ENCODE measurements at places on chromosomes 4 and X.

DNA sequence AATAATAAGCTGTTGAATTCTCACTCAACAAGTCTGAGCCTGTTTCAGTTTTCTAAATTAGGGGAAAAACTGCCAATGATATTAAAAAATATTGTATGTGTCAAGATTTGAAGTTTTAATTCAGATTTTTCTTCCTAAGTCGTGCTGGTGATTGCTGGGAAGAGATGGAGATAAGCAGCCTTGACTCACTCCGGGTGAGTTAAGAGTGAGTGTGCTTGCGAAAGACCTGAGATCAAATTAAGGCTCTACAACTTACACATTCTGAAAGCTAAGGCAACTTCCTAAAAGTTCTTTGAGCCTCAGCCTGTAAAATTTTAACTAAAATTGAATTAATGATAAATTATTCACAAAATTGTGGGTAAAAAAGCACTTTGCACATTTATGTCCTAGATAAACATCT lies 1441.2 kb downstream of the PCDH7 start:
- DNase-seq, result no peak

DNA sequence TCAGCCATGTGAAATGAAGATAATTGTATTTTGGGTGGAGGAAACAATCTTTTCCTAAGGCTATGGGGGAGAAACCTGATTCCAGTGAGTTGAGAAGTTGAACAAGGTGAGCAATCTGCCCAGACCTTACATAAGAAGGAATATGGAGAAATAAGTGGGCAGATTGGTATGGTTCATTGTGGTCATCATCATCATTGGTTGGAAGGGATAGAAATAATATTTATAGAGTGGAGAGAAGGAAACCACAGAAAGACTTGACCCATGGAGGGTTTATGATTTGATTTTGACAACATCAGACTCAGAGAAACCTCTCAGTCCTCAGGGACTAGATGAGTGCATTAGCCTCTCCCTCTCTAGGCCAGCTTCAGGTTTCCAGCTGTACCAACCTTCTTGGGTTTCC lies 177.9 kb upstream of the NEIL3 start:
- DNase-seq, result no peak

DNA sequence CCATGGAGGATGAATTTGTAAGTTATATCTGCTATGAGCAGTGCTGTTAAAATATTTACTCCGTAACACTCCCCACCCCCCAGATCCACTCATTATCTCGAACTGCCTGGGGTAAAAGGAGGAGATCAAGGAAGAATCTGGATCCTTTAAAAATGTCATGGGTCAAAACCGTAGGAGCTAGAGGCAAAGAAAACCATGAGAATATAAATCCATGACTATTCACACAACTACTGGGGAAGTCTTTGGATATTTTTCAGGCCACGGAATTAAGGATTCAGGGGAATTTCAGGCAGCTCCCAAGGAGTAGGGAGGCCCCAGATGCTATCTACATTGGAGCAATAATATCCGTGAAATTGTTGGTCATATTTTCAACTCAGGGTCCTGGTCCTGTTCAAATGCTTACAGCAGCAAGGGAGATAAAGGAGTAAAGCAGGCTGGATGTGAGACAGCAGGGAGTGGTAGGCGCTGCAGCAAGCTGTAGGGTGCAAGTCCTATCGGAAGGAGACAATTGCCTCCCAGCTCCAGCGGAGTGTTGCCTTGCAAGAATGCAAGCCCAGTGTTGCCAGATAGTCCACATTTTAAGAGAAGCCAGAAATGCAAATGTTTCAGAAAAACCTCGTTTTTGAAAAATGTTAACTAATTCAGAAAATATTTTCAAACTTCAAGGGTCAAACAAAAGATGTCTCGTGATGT lies 116.2 kb upstream of the KIT start:
- no peak for DNase-seq

DNA sequence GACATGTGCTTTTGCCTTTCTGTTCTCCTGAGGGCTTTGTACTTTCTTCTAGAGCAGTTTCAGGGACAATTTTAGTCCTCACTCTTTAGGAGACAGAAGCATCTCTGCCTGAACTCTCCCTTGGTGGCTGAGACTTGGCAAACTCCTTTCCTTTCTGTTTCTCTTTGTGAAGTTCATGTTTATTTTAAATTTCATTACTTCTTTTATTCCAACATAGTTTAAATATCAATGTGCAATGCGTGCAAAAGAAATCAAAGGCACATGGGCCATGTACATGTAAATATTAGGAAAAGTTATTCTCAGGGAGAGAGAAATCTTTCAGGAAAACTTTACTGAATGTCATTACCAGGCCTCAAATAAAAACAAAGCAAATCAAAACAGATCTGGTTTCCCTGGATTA lies 177.6 kb downstream of the RNF150 start:
- no peak for DNase-seq

- DNase-seq, result no peak
Observed at GRCh38 chrX:19569121-19569805, 54.0 kb upstream of the MAP3K15 start.

DNA sequence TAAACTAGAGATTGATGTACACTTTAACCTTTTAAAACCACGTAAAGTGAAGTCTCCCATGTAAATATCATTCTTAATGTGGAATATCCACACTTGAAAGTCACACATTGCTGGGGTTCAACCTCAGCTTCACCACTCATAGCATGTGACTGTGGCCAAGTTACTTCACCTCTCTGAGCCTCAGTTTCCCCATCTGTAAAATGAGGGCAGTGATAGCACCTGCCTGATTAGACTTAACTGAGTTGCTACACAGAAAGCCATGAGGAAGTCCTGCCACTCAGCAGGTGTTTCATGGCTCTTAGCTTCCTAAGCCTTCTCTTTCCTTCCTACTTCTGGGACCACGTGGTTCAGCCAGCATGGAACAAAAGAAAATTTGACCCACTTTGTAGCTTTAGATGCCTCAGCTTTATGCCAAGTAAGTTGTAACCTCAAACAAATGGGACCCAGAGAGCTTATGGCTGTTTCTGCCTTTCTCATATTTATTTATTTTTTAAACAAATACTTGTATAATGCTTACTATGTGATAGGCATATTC lies 277.3 kb upstream of the KLF3 start:
- DNase-seq, result no peak

DNA sequence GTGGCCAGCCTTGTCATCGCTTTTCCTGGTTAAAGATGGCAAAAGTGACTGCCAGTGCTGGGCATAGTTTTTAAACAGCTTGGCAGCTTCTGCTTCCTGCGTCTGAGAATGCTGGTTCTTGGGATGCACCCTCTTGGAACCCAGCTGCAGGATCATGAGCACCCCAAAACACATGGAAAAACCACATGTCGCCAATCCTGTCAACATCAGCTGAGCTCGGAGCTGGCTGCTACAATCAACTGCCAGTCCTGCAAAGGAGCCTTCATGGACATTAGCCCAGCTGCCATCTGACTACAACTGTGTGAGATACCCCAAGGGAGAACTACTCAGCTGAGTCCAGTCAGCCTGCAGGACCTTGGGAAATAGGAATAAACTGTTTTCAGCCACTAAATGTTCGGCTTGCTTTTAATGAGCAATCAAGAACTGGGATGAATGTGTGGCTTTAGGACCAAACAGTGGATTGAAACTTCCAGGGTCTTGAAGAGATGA lies 31.0 kb downstream of the OSTC start:
- no peak for DNase-seq

GRCh38 chr4:27217261-27217769 lies 356.7 kb downstream of the STIM2 start:
- no peak for DNase-seq

DNA sequence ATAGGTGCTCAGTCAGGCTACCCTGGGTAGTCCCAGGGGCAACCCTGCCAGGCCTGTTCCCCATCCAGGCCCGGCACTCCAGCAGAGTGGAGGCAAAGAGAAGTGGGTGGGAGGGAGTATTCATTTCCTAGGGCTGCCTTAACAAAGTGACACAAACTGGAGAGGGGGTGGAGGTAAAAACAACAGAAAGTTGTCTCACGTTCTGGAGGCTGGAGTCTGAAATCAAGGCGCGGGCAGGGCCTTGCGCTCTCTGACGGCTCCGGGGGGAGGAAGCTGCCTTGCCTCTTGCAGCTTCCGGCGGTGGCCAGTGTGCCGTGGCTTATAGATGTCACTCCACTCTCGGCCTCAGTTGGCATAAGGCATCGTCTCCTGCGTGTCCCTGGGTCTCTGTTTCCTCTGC lies 90.8 kb downstream of the DCTD start:
- no peak for DNase-seq

- DNase-seq, result no peak
Observed at GRCh38 chr4:171947400-171947799, 134.2 kb downstream of the GALNTL6 start.

DNA sequence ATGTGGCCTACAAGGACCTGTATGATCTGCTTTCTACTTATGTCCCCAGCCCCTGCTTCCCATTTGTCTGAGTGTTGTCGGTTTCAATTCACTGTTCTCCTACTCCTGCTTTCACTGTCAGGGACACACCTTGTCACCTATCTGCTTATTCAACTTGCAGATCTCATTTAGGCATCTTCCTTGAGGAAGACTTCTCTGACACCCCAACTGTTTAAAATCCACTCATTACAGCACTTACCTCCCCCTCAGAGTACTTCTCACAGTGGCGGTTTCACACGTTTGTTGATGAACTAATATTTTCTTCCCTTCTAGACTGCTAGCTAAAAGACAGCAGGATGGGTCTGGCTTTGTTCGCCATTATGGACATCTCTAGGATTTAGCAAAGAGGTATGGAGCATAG lies 279.9 kb upstream of the TET2 start:
- DNase-seq, result no peak

Measured in activated CD8-positive, alpha-beta memory T cell treated with anti-CD3 and anti-CD28 coated beads for 24 hours (primary cell).